ENCODE measurements at places on chromosomes 4 and X.

- no peak for DNase-seq
These were observed 1.4 kb downstream of the CD99 start for GRCh38 chrX:2692221-2693112.

DNA sequence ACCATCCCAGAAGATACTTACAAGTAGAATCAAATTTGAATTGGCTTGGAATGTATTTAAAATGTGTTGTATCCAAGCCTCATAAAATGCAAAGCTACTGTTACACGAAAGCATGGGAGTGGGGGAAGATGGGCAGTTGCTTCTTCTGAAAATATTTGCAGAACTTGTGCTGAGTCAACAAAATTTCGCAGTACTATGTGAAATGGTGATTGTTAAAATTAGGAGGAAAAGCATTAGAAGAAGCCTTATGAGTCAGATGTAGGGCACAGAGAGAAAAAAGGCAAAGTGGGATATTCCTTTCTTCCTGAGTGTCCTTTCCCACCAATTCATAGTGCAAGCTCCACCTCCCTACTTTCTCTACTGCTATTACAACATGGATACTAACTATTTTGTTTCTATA is 332.7 kb downstream of the PRDM5 start:
- DNase-seq, result no peak

GRCh38 chr4:41599192-41599786 is 61.3 kb downstream of the LIMCH1 start:
- no peak for DNase-seq

GRCh38 chr4:17814140-17814539 is 3.4 kb downstream of the NCAPG start:
- DNase-seq, result no peak

GRCh38 chr4:57044996-57045395 is 65.2 kb downstream of the IGFBP7 start:
- no peak for DNase-seq

- no peak for DNase-seq
These were observed 148.1 kb downstream of the NWD2 start for GRCh38 chr4:37392521-37393255.

DNA sequence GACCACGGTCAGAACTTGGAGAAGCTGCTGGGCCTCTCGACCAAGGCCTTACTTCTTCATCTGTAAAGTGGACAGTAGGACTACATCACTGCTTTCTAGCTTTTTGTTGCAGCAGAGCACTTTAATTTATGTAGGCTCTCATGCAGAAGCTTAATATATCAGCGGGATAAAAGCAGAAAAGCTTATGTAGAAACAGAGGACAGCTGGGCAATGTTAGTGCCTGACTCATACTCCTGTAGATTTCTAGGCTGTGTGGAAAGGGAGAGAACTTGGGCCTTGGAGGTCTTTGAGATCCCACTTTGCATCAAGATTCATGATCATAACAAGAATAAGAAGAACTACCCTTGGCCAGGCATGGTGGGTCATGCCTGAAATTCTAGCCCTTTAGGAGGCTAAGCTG is 91.2 kb downstream of the ARHGAP10 start:
- DNase-seq, result no peak
